CD8-positive, alpha-beta T cell (primary cell): ENCODE measurements at places on chromosomes 7 and 10.

DNA sequence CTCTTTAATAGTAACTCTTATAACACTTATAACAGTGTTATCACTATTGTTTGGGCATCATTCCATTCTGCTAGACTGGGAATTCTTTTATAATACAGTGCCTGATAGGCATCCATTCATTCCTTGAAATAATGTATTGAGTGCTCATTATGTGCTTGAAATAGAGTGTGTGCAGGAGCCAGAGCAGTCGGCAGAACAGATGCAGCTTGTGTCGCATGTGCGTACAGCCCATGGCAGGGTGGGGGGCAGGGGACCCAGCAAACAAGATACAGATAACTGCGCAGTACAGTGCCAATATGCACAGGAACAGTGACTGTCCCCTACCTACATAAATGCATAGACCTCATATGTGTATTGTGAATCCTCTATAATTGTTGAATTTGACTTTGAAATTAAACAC is 99.3 kb downstream of the KAT6B start:
- DNase-seq, result no peak

DNA sequence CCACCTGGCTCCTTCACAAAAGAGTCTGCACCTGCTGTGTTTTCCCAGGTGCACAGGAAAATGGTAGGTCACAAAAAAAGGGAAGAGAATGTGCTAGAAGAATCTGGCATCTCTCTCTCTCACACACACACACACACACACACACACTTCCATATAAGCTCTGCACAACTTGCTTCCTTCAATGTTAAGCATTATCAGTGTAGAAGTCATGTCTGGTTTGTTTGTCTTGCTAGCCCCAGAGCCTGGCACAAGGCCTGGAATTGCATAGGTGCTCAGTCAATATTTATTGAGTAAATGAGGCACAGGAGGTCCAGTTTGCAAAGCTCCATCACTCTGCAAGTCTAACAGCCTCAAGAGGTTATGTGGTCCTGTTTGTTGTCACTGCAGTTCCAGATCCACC is 867.3 kb upstream of the AUTS2 start:
- DNase-seq, result no peak

DNA sequence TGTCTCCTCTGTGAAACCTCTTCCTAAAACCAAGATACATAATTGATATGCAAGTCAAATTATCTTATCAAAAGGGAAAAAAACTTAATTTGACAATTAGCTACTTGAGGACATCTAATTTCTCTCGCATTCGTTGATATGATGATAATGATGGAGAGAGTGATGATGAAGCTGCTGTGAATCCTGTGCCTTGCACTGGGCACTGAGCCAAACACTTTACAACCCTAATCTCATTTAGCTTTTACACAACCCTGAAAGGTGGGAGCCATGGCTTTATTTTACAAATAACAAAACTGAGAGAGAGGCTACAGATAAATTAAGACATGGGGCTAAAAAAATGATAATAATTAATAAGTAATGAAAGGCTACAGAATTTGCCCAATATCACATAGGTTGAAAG is 176.0 kb downstream of the NOC3L start:
- DNase-seq, result no peak

DNA sequence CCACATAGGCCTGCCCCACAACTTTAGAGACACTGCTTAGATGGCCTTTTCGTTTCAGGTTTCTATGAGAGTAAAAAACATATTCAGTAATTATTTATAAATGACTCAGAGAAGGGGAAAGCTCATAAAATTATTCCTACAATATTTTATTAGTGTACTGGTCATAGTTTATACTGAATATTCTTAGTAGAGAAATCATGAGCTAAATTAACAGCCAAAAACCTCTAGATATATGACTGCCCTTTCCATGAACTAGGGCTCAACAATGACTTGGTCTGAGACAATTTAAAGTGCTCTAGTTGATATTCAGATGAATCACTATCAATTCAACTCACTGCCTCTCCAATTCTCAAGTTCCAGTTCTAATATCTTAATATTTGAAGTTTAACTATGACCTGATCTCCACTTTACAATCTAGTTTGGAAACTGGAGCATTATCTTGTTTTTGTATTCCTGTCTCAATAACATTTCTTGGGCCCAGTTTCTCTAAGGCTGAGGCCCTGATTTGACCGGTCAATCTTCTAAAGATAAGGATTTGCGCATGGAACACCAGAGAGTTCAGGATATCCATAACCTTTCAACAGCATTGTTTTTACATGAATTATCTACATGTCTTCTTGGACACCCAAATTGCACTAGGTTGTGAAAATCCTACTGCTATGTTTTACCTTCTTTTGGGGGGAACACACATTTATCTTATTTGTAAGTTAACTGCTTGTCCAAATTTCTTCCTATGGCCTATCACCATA is 141.6 kb downstream of the DGKB start:
- DNase-seq, result no peak

DNA sequence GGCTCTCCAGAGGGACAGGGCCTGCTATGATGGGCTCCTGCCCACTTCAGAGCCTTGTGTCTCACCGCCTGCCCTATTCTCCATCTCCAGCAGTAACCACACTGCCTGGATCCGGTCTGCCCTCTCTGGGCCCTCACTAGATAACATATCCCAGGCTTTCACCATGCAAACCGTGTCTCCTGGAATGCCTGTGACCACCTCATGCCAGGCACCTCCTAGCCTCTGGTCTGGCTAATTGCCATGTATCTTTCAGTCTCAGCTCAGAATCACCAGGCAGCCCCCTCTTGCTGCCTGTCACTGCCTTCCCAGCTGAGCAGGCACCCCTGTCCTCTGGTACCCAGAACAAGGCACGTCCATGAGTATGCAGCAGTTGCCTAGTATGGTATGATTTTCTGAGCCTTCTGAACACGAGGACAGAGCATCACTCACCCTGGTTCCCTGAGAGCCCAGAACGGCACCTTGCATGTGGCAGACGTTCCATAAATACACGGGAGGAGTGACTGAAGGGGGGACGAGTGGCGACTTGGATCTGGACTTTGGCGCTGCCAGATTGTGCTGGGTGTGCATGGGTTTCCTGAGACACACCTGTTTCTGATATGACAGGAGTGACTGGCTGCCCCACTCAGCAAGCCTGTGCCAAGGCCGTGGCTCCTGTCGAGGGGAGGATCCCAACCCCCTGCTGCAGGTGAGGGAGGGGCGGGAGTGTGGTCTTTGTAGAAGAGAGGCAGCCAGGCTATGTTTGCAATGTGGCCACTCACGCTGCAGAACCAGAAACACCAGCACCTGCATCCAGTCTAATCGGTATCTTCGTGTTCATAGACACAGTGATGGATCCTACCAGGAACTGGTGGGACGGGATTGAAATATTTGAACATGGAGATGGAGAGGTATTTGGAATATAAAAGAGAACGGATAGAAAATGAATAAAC is 95.2 kb downstream of the VOPP1 start:
- DNase-seq, result no peak

- no peak for DNase-seq
Measured at GRCh38 chr10:86231796-86232560, 134.6 kb downstream of the GRID1 start.

GRCh38 chr7:29332875-29333855 is 138.6 kb downstream of the CHN2 start:
- DNase-seq, result no peak

- DNase-seq, result no peak
Measured at GRCh38 chr10:96222908-96223307, 48.5 kb downstream of the BLNK start.

- DNase-seq, result no peak
Measured at GRCh38 chr10:13276749-13277365, 23.0 kb downstream of the PHYH start.

DNA sequence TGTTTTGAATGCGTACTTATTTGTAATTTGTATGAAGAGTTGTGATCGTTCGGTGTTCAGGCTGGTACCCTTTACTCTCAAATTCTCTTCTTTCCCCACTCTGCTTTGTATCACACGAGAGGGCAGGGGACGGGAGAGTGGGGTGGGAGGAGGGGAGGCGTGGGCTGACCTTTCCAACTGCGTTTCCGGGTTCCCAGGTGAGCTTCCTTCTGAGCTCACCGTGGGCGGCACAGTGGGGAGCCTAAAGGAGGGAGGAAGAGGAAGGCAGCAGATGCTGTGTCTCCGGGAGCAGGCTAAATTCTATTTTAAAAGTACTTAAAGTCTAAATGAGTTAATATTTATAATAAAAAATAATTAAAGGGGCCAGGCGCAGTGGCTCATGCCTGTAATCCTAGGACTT is 7.4 kb upstream of the XRCC2 start:
- DNase-seq, result no peak

DNA sequence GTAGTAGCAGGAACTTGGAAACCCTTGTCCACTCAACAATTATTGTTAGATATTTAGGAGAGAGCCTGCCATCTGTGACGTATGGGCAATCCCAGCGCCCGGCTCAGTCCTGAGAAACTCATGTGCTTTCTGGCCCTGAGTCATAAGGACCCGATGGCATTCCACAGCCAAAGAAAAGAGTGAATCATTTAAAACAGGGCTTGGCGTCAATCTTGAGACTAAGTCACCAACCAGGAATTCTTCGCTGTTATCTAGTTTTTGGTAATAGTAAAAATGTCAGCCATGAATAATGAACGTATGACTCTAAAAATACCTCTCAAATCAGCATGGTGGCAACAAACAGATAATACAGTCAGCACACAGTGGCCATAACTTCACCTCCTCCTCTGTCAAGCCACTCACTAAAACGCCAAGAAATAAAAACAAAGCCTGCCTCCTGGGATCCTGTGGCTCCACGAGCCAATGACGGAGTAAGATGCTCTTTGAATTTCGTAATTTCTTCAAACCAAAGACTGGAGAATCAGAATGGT is 140.8 kb downstream of the ADAM12 start:
- DNase-seq, result no peak

DNA sequence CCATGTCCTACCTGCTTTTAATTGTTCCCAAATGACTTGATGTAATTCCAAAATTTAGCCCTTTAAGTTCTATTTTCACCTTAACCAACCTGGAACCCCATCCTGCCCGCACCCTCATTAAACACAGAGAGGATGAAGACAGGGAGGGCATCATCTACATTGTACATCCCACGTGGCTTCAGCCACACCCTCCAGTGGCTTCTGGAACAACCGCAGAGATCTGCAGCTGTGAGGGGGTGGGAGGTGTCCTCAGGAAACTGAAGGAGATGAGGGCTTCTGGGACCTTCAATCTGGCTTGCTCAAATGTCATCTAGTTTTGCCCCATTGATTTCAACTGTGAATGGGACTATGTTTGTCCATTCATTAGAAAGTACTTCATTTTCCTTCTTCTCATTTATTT is 39.0 kb downstream of the AKR1B1 start:
- DNase-seq, result no peak

- no peak for DNase-seq
Measured at GRCh38 chr10:86366033-86366901, at the start of gene GRID1. Gene GRID1 (minus strand): TSS chr10:86366795.

DNA sequence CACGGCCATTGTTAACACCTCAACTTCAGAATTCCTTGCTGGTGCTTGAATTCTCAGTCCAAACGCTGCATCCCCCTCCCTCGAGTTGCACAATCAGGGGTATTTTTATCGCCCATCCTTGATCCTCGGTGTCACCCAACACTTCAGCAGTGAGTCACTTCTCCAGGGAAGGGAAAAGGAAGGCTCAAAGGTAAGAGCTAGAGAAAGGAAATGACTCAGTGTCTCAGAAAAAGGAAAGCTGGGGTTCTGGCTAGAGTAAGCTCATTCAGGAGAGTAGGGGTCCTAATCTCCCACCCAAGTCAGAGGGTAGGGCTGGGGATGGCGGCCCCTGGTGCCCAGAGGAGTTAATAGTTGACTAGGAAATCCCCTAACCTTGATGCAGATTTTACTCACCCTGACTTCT is 39.8 kb upstream of the TRIM8 start:
- DNase-seq, result no peak

- no peak for DNase-seq
Measured at GRCh38 chr7:13920053-13920697, 69.3 kb downstream of the ETV1 start.

- no peak for DNase-seq
Measured at GRCh38 chr10:4663162-4663992, 162.6 kb upstream of the AKR1E2 start.

DNA sequence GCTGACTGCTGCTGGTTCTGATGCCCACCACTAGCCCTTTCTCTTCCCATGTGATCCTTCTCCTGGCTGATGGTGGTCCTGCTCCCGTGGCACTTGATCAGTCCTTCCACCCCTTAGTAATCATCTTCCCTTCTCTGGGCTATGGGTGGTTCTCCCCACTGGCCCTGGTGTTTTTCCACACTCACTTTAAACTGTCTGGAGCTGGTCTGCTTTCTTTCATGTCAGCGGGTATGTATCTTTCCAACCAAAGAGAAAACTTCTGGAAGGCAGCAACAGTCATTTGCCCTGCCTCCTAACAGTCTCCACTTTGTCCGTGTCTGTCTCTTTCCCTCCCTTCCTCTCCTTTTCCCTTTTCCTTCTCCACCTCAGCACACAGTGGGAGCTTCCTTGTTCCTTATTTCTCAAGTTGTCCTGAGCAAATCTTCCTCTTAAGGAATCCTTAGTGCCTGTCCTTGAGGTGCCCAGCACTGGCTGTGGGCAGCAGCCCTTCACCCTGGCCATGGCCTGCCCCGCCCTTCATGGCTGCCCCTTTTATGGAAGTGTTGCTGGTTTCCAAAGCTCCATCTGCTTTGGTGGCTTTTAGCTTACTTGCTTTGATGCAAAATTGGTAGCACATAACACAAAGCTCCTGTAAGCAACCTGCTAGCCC is 189.0 kb downstream of the TCF7L2 start:
- DNase-seq, result no peak

DNA sequence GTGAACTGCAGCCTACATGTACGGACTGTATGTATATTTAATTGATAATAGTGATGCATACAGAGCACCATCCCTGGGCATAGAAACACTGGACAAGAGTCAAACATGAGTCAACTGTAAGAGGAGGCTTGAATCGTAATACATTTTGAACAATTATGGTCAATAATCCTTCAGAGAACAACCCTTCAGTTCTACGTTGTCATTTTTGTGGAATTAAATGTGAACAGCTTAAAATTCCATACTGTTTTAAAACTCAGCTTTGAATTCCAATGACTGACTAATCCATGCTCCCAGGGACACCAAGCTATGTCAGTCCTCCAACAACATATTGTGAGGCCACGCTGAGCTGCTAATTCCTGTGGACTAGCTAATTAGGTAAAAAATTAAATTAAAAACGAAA is 41.5 kb upstream of the KMT2E start:
- DNase-seq, result no peak

- DNase-seq, result no peak
Measured at GRCh38 chr10:116082206-116082605, 190.8 kb downstream of the GFRA1 start.

- DNase-seq, result no peak
Measured at GRCh38 chr7:94908323-94909178, 1.2 kb downstream of the PPP1R9A start.
